Effector CD4-positive, alpha-beta T cell (primary cell): ENCODE measurements at places on chromosomes 6 and 20.

- no peak for DNase-seq
Measured at GRCh38 chr6:16399158-16399557, 160.8 kb downstream of the GMPR start.

- no peak for DNase-seq
Measured at GRCh38 chr20:13677241-13677640, 38.5 kb upstream of the TASP1 start.

DNA sequence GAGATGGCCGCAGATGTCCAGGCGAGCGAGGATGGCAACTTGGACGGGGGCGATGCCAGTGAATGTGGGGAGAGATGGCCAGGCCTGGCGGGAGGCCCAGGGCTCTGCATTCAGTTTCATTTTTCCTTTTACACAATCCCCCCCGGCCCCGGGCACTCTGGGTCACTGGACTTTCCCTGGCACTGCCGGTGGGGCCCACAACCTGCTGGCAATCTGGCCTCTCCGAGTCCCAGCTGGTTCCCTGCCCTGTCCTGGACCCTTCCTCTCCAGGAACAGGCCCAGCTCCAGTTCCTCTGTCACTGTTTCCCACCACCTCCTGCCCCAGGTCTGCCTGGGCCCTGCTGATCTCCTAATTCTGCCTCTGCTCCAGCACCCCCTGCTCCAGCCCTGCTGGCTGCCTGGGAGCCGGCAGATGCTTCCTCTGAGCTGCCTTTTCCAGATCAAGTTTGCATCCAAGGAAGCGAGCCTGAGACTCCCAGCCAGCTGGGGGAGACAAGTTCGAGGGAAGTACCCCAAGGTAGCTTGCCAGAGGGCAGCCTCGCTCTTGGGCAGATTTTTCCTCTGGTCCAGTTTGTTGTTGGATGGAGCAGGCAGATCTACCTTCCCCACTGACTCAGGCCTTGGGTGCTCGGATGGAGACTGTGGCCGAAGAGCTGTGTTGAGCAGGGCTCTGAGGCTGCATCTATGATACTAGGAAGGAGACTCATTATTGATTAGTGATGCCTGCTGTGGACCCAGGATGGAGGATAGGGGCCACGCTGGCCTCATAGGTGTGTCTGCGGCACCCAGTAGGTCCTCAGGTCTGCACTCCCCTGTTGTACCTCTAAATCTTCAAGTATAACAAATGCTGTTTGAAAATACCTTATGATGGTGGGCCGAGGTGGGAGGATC, 83.2 kb downstream of the CEBPB start:
- DNase-seq = no peak

DNA sequence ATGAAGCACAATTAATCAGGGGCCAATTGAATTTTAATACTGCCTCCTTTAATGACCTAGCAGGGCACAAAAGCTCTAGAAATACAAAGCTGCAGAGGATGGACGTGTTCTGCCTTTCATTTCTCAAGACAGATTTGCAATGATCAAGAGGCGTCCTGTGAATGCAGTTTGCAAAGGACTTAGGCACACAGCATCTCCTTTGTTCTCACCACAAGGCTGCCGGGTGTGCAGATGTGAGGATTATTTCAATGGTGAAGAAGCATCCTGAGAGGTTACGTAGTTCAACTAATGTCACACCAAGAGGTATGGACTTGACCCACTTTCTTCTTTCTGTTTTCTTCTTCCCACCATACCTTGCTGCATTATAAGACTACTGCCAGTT, 42.9 kb upstream of the SPTLC3 start:
- no peak for DNase-seq
